ENCODE measurements at places on chromosomes 11 and 22.

GRCh38 chr11:45048870-45049691, 97.4 kb upstream of the PRDM11 start:
- H3K4me3 ChIP-seq, result no peak overlapping the region
- H3K36me3 ChIP-seq, result no peaks in the 10 kb centered on the region
- no peaks in the 10 kb centered on the region for H3K4me1 ChIP-seq
- H3K27me3 ChIP-seq, result no peaks in the 10 kb centered on the region

- peaks cover 4% of the 10 kb centered on the region for H3K36me3 ChIP-seq
- peak; percentile 70 for DNase-seq
- H3K27ac ChIP-seq, result peak overlapping the region; percentile 90
Measured at GRCh38 chr11:68838572-68838964, 3.1 kb downstream of the CPT1A start.

- H3K4me3 ChIP-seq, result no peak overlapping the region
- no peaks in the 10 kb centered on the region for H3K36me3 ChIP-seq
- H3K27me3 ChIP-seq, result no peaks in the 10 kb centered on the region
- H3K4me1 ChIP-seq, result no peaks in the 10 kb centered on the region
Measured at GRCh38 chr22:49466878-49467595, 360.6 kb downstream of the BRD1 start.

GRCh38 chr11:44936525-44936924, 14.2 kb downstream of the TP53I11 start:
- H3K27me3 ChIP-seq, result no peaks in the 10 kb centered on the region
- peaks cover 25% of the 10 kb centered on the region for H3K36me3 ChIP-seq
- peak; percentile 90 for DNase-seq
- peaks cover 34% of the 10 kb centered on the region for H3K4me1 ChIP-seq
